D341Med (cell line): ENCODE measurements at places on chromosomes 12 and 14.

GRCh38 chr14:52801014-52801712 is 9.8 kb upstream of the GNPNAT1 start:
- no peak for DNase-seq

DNA sequence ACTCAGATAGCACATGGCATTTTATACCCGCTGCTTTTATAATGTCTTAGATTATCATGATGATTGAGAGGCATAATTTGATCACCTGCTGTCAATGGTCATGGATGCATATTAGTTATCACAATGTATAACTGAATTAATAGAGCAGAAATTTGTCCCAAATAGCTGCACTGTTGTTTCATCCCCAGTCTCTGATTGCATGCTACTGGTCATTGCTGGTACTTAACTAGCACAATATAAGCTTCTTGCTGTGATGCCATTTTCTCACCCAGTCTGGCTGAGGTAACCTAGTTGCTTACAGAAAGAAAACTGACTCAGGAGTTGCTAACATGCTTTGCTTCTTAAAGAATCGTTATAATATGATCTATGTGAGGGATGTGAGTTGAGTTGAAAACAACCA is 76.8 kb upstream of the PLEKHA5 start:
- DNase-seq: no peak

DNA sequence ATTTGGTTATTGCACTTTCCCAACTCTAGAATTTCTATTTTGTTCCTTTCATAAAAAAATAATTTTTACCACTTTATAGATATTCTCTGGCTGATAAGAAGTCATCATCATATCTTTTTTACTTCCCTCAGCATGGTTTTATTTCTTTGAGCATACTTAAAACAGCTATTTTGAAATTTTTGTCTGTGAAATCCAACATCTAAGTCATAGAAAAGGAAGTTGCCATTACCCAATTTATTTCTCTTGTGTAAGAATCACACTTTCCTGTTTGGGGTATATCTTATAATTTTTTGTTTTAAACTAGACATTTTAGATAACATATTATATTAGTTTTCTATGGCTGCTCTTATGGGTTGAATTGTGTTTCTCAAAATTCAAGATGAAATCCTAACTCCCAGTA is 400.2 kb upstream of the OR4E1 start:
- no peak for DNase-seq

DNA sequence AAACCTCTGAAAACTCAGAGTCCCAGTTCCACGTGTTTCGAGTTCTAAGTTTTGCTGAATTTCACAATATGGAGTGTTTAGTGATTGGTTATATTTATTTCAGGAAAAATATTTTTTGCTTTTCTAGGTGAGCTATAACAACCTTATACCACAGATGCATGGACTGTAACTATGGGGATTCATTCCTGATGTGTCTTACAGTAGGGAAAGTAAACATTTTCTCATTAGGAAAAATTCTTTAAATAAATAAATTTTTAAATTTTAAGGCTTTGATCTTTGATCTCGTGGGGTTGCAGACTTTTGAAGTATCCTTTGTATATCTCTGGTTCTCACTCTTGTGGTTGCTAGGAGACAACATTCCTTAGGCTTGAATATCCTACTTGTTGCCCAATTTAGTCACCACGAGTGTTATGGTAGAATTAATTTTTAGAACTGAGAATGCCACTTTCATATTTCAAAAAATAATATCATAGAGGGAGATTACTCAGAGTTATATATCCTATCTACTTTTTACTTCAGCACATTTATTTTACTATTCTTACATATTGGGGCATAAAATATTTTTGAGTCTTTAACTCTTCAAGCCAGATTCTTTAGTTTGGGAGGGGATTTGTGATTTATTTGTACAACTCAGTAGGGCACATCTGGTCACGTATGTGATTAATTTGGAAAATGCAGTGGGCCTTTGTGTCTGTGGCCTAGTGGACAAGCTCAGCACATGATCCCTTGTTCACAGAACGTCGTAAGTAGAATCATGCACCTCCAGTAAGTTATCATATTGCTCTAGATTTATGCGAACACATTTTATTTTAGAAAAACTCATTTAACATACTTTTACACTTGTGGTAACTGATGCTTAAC is 224.0 kb downstream of the TTC6 start:
- no peak for DNase-seq

- no peak for DNase-seq
Measured at GRCh38 chr12:96177013-96177412, 17.2 kb upstream of the ELK3 start.

- DNase-seq: peak; percentile 75
Measured at GRCh38 chr12:49188201-49188915, 522 bp downstream of the TUBA1A start.

- no peak for DNase-seq
Measured at GRCh38 chr12:71848212-71848611, 8.7 kb downstream of the TBC1D15 start.

GRCh38 chr14:59664741-59665140 is 88.1 kb upstream of the CCDC175 start:
- DNase-seq: no peak

DNA sequence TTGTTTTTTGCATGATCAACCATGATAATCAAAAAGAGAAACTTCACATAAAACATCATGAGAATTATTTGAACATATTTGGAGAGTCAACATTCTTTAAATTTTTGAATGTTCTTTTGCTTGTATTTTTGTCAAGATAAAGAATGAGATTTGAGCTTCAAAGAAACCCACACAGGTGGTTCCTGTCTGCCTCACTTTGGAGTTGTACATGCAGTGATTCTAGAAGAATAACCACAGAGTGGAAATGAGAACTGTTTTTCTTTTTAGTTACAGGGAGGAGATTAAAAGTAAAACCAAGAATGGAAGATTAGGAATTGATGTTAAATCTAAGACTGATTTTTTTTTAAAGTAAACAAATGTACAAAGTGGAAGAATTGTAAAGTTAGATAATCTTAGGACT is 2.3 kb upstream of the ZNF705A start:
- no peak for DNase-seq

DNA sequence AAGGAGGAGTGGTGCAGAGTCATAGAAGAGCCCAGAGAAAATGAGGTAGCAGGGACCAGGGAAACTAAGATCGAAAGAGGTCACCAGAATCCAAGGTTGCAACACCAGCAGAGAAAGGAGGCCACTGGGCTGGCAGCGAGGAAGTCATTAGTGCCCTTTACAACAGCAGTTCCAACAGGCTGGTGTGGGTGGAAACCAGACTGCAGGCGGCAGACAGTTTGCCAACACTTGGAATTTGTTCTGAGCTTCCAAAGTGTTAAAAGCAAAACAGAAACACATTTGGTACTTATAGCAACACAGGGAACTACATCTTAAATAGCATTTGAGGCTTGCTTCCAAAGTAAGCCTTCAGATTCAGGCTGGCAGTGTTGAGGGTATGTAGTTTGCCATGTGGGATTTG is 95.2 kb upstream of the PWP1 start:
- no peak for DNase-seq

DNA sequence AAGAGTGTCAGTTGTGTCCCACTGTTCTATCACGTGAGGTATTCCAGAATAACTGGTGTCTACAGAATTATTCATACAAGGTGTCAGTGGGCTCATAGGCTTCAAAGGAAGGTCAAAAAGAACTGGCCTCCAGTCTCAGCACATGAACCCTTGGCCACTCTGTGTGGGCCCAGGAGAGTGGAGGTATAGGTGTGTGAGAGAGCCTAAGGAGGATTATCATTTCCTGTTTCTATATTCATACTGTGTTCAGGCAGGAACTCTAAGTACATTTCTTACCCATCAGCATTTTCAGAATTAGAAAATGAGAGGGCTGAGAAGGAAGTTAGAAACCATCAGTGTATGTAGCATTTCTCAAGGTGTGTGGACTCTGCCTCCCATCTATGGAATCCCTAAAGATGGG is 87.0 kb downstream of the BTG1 start:
- DNase-seq: no peak

DNA sequence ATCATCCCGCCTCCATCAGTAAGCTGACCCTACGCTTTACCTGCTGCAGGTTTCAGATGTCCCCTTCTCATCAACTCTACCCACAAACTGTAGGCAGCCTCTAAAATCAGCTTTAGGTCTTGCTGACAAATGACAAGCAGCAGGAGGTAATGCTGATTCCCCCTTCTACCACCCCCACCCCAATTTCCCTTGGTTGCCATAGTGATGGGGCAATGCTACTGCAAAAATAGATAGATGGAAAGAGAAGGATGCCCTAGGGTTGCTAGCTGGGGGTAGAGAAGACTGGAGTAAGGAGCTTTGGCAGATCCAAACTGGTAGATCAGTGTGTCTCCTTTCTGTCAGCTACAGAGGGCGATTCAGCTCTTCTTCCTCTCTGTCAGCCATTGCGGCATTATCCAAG is 19.8 kb upstream of the PDE1B start:
- no peak for DNase-seq

GRCh38 chr12:26278266-26278665 is 82.9 kb downstream of the SSPN start:
- no peak for DNase-seq

- no peak for DNase-seq
Measured at GRCh38 chr14:36655963-36656686, 5.5 kb upstream of the PAX9 start.

GRCh38 chr12:105775343-105775742 is 363.4 kb downstream of the NUAK1 start:
- no peak for DNase-seq
